ENCODE measurements at places on chromosomes 6 and 20.

- no peak for DNase-seq
These were observed 520 bp downstream of the KCNK17 start for GRCh38 chr6:39313526-39314272.

GRCh38 chr6:145758113-145758512 lies 22.8 kb upstream of the EPM2A start:
- no peak for DNase-seq

DNA sequence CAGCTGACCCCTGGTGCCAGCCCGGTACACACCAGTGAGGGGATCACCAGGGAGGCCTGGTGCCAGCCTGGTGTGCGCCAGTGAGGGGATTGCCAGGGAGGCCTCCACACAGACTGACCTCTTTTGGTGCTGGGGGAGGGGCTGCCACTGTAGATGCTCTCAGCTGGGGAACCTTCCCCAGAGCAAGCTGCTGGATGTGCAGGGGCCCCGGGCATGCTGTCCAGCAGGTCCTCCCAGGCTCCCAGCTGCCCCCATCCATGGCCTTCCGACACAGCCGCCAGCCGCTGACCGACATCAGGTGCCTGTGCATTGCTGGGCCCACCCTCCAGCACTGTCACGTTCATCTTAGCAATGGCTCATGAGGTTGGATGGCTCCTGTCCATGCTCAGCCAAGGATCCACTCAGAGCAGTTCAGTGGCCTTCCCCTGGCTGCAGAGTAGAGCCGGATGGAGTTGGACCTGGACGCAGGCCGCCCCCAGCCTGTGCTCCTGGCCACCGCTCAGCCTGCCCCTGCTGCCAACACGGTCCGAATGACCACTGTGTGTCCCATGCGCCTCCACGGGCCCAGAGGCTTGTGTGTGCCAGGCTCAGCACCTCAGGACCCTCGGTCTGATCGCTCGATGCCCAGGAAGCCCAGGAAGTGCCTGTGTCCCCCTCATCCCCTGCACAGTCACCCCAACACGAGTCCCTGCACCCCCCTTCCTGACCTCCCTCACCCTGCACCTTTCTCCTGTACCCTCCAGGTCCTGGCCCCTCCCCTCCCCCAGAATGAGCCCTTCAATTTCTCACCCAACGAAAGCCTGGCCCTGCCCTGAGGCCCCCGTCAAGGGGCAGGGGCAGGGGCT lies 95.7 kb downstream of the YTHDF1 start:
- DNase-seq, result no peak

DNA sequence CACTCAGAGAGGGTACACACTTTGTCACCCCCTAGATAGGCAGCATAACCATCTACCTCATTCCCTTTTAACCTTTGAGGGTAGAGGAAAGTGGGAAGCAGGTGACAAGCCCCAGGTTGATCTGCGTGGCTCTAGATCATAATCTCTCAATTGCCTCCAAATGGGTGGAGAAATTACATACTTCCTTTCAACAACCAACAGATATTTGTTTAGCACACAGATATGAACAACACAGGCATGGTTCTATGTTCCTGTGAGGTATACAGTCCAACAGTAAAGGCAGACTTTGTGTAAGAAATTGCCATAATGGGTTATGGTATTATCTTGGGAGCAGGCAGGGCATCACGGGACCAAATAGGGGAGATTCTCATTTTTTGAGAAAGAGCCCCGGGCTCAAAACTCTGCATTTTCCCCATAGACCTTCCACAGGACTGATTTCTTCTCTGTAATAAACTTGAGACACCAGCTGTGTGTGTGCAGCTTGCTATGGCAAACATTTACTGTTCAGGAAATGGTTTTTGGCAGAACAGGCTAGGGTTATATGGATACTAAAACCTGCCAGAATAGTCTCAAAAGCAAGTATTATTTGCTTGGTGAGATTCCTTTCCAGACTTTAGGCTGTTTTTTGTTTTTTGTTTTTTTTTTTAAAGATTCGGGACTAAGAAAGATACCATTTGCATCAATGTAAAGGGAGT lies 126.2 kb downstream of the CD164 start:
- no peak for DNase-seq

GRCh38 chr6:109958626-109959025 lies 19.5 kb upstream of the GPR6 start:
- no peak for DNase-seq

GRCh38 chr20:2084703-2085102 lies 16.9 kb upstream of the STK35 start:
- no peak for DNase-seq

DNA sequence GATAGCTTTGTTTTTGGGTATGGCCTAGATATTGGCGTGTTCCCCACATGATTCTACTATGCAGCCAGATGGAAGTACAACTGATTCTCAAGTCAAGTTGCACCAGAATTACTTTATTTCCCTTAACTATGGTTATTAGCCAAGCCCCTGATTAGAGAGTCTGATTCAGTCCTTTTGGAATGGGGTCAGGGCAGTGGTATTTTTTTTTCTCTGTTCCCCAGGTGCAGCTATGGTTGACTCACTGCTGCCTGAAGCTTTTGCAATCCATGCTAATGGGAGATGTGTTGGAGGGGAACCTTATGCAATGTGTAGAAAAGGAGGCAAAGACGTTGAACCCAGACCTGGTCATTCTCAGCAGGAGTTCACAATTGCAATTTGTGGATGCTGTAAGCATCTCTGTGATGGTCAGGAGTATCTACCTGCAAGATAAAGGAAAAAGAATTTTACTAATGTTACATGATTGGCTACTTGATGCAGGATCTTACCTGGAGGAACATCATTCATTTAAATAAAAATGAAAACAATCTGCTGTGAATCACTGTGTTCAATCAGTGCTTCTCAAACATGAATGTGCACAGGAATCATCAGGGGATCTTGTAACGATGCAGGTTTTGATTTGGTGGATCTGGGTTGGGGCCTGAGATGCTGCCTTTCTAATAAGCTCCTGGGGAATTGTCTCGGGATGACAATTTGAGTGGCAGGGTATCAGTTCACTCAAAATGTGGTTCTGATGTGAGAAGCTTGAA lies 49.4 kb downstream of the PFDN4 start:
- no peak for DNase-seq

- no peak for DNase-seq
These were observed 29.7 kb downstream of the ZNF831 start for GRCh38 chr20:59193325-59193724.

GRCh38 chr20:62357187-62357667 lies 9.9 kb downstream of the LAMA5 start:
- DNase-seq, result no peak

- DNase-seq, result no peak
These were observed 10.7 kb upstream of the LAMP5 start for GRCh38 chr20:9503526-9504245.

DNA sequence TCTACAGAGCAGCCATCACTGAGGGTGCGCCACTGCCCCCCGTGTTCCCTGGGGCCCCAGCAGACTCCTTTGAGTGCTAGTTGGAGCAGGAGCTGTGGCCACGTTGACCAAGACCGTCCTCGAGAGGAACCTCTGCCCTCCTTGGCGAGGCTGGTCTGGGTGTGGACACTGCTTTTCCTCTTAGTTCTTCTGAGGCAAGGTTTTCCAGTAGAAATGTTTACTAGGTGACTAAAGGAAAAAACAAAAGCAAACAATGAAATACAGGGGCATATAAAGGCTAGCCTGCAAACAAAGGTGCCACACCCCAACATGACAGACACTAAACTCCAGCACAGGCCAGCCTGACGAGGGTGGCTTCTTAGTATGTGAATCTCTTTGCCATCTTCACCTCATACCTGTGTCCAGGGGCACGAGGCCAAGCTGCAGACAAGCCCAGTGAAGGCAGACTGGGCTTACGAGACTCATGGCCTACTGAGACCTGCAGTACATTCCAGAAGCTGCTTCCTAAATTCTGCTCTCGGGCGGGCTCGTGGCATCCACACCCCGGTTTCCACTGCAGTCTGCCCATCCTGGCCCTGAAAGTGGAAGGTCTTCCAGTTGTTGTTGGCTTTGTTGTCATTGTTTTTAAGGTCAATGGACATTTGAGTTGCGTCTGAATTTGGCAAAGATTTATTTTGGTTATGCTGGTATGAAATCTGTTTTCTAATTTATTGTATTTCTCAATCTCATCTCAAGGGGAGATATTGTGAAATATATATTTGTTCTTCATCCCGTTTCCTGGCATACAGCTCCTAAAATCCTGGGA lies 39.2 kb downstream of the FAM50B start:
- DNase-seq, result no peak

GRCh38 chr6:28543651-28544610 lies 18.2 kb downstream of the GPX5 start:
- peak; percentile 57 for DNase-seq

GRCh38 chr6:169132352-169132940 lies 121.2 kb downstream of the THBS2 start:
- no peak for DNase-seq

DNA sequence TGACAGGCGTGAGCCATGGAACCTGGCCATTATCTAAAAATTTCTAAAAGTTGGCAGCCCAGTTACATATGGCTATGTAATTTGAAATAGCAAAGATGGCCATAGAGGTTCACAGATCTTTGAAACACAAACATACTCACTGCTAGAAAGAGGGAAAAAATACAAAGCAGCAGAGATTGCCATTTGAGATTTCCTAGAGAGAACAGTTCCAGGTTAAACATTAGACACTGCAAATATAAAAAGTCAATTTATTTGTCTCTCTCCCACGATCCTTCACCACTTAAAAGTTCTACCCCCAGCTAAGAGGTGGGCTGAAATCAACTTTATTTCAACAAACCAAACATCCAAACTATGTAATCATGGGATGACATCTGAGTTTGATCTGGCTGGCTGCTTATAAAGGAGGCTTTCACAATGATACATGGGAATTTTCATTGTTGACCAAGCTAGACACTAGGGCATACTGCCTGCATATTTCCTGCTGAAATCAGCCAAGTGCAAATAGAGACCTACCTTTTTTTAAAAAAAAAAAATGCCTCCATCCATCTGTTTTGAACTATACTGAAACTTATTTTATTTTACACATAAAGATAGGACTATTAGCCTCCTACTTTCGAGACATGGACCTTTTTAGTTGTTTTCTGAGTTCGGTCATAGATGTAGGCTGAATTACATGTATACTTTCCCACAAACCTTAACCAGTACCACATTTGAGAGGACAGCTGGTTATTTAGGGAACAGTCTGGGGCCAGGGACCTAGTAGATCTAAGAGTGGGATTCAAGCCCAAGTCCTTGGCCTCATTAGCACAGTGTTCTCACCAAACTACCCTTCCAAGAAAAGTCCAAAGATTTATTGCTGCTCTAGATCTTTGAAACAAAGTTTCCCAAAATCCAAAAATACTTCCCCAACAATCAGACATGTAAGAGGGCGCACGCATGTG lies 16.6 kb downstream of the DCDC2 start:
- no peak for DNase-seq

GRCh38 chr6:54238396-54238795 lies 69.8 kb upstream of the TINAG start:
- DNase-seq, result no peak

GRCh38 chr6:63600136-63600535 lies 27.9 kb downstream of the LOC128125822 start:
- no peak for DNase-seq

DNA sequence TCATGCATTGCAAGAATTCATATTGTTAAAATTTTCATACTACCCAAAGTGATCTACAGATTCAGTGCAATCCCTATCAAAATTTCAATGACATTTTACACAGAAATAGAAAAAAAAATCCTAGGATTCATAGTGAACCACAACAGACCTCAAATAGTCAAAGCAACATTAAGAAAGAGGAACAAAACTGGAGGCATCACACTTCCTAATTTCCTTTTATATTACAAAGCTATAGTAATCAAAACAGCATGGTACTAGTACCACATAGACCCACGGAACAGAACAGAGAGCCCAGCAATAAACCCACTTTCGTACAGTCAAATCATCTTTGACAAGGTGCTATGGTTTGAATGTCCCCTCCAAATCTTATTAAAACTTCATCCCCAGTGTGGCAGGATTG lies 39.7 kb downstream of the NTSR1 start:
- no peak for DNase-seq

GRCh38 chr6:39843305-39844020 lies 51.3 kb downstream of the DAAM2 start:
- no peak for DNase-seq

- no peak for DNase-seq
These were observed 75.6 kb downstream of the CNBD2 start for GRCh38 chr20:36043892-36044515.

GRCh38 chr6:144745439-144745838 lies 460.3 kb downstream of the UTRN start:
- no peak for DNase-seq

GRCh38 chr20:7151676-7152470 lies 384.4 kb downstream of the BMP2 start:
- DNase-seq, result no peak

DNA sequence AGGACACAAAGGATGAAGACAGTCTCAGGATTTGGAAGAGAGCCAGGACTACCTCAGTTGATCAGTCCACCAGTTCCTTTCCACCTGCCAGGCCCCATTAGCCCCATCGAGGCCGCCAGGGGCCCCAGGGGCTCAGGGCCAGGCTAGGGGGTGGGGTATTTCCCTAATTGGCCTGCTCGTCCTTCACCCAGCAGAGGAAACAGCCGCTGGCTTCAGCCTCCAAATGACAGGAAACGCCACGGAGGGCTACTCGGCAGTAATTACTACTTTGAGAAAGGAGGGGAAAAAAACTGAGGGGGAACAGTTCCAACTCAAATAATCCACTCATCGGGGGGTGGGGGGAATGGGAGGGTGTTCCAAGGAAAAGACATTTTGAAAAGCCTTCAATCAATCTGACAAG lies 42.7 kb downstream of the MAFB start:
- DNase-seq, result no peak

DNA sequence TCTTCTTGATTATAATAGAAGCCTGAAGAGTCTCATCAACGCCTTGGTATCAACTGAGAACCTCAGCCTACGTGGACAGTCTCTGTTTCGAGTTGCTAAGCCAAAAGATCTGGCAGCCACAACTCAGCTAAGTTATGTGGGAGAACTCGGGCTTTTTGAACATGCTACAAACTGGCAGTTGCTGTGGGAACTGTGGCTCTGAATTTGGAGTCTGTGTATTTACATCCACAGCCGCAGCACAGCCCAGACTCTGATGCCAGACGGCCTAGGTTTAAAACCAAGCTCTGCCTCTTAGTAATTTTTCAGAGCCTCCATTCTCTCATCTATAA lies 35.8 kb downstream of the RIPOR2 start:
- DNase-seq, result no peak

DNA sequence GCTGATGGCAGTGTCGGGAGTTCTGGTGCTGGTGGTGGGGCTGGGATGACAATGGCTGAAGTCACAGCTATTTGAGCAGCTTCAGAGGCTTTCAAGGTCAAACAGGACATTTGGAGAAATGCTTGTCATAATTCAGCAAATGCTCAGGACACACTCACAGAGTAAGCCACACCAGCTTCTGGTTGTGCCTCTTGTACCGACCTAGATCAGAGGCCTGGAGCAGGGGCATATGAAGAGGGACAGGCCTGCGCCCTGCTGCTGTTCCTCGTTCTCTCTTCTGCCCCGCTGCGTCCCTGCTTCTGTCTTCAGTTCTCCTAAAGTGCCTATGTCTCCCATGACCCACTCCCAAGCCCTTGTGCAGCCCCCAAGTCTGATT lies 893 bp upstream of the PGC start:
- no peak for DNase-seq
